ENCODE measurements at places on chromosomes 13 and 19.

DNA sequence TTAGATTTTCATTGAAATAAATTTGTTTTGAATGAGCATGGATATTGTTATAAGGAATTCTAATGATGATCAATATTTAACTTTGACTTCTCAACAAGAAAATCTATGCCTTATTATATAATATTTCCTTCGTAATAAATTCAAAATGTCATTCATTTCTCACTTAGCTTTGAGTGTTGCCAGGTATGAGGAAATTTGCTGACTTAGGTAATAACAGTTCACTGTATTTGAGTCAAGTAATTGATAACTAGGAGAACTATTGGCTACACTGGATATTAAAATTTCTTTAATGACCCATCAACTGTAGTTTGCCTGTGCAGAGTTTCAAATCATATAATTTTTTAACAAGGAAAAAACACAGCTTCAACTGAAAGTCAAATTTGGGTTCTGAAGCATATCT is 746.6 kb downstream of the SLITRK5 start:
- DNase-seq: no peak

- no peak for DNase-seq
Measured at GRCh38 chr19:20102097-20102496, 24.3 kb downstream of the ZNF90 start.

GRCh38 chr19:29851769-29852521 is 40.2 kb downstream of the CCNE1 start:
- DNase-seq: no peak

DNA sequence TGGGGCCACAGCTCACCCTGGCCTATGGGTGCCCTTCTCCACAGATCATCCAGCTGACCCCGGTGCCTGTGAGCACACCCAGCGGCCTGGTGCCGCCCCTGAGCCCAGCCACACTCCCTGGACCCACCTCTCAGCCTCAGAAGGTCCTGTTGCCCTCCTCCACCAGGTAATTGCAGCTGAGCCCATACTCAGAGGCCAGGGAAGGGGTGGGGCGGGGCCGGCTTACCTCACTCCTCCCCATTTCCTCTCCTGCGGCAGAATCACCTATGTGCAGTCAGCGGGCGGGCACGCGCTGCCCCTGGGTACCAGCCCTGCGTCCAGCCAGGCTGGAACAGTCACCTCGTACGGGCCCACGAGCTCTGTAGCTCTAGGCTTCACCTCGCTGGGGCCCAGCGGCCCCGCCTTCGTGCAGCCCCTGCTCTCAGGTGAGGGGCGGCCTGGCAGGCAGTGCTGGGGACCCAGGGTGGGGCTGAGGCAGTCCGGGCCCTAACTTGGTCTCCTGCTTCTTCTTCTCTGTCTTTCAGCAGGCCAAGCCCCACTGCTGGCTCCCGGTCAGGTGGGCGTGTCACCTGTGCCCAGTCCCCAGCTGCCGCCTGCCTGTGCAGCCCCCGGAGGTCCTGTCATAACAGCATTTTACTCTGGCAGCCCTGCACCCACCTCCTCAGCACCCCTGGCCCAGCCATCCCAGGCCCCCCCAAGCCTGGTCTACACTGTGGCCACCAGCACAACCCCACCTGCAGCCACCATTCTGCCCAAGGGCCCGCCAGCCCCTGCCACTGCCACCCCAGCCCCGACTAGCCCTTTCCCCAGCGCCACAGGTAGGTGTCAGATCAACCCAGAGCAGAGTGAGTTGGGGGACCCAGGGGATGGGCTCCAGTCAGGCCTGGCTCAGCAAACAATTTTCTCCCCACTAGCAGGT is 9.6 kb upstream of the PRR19 start:
- no peak for DNase-seq

GRCh38 chr13:75217949-75218348 is 264.0 kb downstream of the TBC1D4 start:
- no peak for DNase-seq

DNA sequence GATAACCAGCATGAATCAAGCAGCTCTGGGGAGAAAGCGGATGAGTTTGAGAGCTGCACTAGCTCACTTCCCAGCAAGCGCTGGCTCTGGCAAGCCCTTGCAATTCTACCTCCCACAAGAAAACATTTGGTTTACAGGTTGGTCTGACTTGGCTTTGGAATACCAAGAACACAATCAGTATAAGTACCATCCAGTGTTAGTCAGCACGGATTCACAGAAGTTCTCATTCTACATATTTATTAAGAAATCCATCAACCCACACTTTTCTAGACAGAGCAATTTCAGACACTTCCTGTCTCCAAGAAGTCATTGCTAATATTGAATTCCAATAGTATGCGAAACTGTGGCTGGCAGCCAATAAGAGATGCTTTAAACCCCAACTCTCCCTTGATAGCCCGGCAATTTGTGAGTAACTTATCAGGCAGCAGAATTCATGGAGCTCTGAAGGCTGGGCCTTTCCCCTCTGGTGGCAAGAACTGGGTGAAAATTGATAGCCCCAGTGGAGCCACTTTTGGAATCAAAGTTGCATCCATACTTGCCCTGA is 59.4 kb upstream of the WASF3 start:
- DNase-seq: no peak

- no peak for DNase-seq
Measured at GRCh38 chr19:48194844-48195830, 24.7 kb downstream of the ZSWIM9 start.

GRCh38 chr13:113273321-113273720 is 23.7 kb upstream of the LAMP1 start:
- no peak for DNase-seq

DNA sequence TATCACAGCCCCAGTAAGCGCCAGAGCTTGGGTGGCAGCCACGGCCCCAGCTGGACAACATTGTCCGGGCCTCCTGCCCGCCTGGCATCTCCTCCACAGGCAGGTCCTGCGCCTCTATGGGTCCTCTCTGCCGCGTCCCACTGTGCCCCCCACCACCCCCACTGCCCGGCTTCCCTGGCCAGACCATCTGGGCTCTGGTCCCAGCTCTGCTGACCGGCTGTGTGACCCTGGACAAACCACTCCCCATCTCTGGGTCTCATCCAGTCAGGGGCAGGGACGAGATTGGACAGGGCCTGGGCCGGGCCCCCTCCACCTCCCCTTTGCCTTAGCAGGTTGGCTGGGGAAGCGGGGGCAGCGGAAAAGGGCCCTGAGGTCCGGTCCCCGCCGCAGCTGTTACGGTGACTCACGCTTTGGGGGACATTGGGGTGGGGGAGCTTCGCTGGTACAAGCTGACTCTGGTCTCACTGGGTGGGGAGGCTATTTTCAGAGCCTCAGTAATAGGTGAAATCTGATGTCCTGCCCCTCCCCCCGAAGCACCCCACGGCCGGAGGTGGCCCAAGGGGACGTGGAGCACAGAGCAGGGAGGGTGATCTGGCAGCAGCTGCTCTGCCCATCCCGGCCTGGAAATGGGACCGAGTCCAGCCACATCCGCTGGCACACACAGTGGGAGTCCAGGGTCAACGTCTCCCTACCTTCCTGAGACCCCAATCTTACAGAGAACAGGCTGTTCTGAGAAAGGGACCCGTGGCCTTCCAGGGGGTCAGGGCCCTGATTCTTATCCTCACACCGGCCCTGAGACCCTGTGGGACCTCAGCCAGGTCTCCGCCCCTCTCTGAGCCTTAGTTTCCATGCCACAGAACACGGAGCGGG is 9.1 kb downstream of the NFIC start:
- no peak for DNase-seq

GRCh38 chr19:11018763-11019162 is 57.9 kb downstream of the SMARCA4 start:
- DNase-seq: no peak

- DNase-seq: no peak
Measured at GRCh38 chr19:33349319-33350289, 23.9 kb upstream of the CEBPG start.

DNA sequence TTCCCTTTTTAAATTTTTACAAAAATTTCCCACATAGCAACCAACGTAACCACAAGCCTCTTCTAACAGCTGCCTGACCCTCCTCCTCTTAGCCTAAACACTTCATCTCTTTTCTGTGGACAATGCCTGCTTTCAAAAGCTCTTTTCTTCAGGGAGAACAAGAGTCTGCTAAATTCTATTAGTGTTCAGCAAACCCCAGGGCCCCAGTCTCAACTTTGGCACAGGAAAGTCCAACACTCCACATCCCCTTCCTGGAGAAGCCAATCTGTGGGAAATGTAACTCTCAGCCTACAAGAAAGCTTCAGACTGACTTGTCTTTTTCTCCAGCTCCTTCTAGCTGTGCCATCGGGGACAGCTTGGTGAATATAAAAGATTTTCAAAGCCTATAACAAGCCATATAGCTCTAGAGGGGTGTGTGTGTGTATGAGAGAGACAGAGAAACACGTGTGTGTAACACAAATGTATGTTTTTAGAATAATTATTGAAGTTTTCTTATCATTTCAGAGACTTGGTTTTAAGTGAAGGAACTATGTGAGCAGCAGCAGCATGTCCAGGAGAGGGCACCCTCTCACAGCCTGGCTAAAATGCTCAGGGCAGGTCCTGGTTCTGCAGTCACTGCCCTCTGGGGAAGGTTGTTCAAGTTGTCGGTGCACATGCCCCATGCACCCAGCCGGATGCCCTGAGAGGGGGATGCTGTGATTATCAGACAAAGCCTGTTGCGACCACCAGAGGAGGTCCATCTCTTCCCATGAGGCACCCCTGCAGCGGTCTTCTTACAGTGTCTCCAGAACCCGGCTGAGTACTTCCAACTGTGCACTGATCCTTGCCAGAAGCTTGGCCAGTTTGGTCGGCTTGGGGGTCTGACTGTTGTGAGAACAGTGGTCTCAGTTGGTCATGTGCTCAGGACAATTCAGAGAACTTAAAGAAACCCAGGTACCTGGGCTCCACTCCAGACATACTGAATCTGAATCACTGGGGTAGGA is 34.4 kb downstream of the CCDC70 start:
- DNase-seq: no peak

GRCh38 chr13:33228648-33229445 is 56.7 kb downstream of the STARD13 start:
- no peak for DNase-seq

DNA sequence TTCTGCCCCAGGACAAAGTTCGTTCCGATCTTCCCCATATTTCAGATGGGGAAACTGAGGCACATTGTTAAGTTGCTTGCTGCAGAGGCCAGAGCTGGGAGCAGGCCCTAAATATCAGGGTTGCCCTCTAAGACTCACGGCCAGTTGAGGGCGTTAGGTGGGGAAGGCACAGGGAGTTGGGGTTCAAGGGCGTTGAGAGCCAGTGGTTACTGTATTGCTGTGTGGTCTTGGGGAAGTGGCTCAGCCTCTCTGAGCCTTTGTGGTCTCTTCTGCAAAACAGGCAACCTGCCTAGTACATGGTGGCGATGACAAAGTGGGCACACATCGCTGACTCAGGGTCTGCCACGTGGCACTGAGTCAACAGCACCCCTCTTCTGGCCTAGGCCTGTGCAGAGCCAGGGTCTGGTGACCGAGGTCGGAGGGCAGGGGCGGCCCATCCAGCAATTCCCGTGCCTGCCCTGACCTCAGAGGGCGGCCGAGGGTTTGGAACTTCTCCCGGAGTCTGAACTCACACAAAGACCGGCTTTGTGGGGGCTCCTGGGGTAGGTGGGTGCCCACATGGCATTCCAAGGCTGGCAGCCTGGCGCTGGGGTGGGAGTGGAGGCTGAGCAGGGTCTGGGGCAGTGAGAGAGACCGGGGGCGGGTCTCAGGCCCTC is 10.2 kb downstream of the TNFAIP8L1 start:
- no peak for DNase-seq

DNA sequence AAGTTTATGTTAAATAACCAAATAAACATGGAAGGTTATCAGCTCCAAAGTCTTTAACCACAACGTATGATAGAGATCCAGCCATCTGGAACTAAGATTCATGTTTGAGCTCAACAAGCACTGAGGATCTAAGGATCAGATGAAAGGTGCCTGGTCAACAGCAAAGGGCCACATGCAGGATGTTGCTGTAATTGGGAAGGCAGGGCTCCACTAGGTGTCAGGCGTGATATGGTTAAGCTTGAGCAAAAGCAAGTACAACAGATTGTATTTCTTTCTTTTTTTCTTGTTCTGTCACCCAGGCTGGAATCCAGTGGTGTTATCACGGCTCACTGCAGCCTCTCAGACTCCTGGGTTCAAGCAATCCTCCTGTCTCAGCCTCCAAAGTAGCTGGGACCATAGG is 12.0 kb downstream of the EBPL start:
- DNase-seq: no peak

GRCh38 chr13:28031220-28031895 is 42.9 kb upstream of the URAD start:
- DNase-seq: no peak

- DNase-seq: no peak
Measured at GRCh38 chr13:109419896-109420295, 366.5 kb downstream of the IRS2 start.

GRCh38 chr19:46068345-46069258 is 27.8 kb upstream of the IGFL4 start:
- no peak for DNase-seq

Measured in NCI-H1105 (cell line).